CD4-positive, alpha-beta T cell treated with Interleukin-12 subunit alpha and Interleukin-12 subunit beta, for 1 hour (primary cell): ENCODE measurements at places on chromosomes 4 and X.

GRCh38 chr4:11053601-11054220 is 369.1 kb upstream of the CLNK start:
- no peak for DNase-seq

DNA sequence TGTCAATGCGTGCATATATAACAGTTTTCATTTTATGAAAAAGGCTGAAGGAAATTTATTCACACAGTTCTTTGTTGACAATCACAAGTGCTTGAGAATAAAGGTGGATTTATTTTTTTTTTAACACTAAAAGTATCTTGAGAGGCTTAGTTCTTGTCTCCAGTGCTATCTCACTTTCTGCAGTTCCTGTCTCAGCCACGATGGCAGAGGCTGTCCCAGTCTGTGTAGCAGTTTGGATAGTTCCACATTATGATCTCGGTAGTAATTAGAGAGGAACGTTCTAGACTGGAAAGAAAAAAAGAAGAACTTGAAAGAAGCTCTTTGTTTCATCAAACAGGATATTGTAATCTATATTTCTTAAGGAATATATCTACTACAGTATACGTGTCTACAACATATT is 229.0 kb downstream of the UGT8 start:
- DNase-seq = no peak

DNA sequence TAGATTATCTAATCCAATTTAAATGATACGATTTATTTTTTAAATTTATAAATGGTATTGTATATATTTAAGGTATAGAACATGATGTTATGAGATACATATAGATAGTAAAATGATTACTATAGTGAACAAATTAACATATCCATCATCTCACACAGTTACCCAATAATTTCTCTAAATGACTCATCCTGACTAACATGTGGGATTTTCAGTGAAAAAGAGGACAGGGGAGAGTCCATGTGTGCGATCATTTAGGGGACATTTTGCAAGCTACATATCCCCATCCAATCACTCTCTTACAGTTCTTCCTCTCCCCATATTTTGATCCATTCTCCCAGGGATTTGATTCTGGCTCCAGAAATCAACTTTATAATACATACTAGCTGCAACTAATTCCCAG is 88.2 kb downstream of the ABCB7 start:
- no peak for DNase-seq

- DNase-seq = no peak
Measured at GRCh38 chrX:111928456-111928855, 52.5 kb downstream of the TRPC5OS start.

DNA sequence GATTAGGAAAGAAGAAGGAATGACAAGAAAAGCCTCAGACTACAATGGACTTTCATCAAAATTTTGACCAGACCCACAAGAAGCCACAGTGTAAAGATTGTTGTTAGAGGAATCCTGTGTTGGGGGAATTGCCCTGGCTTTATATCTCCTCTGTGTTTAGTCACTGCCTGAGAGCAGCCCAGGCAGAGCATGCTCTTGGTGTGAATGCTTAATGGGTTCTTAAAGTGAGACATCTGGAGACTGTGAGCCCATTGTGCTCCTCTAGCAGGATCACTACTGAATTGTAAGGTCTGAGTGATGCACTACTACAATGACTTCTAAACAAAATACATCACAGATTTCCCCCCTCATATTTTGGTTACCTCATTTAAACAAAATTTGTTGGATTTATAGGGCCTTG is 1860.5 kb upstream of the ADGRL3 start:
- no peak for DNase-seq

DNA sequence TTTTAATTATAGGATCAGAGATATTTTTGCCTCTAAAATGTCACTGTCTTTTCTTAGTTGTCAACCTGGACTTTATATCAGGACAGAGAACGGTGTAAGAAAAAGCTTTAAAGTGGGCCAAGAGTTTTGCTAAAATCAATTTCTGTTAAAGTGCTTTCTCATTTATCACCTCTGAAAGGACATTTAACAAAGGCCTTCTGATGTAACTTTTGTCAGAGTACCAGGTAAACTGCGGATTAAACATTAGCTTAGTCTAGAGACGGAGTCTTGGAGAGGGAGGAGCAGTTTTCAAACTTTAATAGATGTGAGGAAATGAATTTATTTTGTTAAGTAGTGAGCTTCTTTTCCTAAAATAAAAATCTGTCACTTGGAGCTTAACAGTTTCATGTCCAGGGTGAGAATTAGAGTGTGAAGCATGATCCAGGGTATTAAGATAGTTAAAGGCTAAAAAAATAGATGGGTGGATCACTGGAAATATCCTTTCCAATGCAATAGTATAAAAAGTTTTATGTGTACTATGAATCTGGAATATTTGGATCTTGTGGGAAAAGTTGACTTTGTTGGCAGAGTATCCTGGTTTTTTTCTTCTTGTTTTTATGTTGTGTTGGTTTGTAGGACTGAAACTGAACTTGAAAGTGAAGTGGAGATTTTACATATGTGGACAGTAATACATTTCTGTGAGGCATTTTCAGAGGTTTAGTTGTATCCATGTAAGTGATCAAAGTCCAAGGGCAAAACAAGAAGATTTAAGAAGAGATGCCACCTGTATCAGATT is 33.6 kb upstream of the BMPR1B start:
- DNase-seq = no peak

DNA sequence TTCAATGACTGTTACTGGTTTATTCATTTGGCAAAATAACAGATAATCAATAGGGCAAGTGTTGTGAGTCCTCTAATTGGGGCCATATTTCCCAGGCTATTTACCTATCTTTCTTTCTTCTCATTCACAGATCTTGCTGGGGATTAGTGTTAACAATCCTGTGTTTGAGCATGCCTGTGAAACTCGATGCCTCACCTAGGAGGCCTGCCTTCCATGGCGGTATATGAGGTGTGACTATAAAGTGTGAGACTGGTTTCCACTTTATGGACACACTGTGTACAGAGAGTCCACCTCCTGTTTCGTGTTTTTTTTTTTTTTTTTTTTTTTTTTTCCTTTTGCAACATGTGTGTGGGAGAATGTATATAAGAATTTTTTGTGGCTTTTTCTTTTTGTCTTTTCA is 199.3 kb downstream of the BMPR1B start:
- no peak for DNase-seq

- no peak for DNase-seq
Measured at GRCh38 chr4:48067536-48067935, 51.0 kb downstream of the NIPAL1 start.

DNA sequence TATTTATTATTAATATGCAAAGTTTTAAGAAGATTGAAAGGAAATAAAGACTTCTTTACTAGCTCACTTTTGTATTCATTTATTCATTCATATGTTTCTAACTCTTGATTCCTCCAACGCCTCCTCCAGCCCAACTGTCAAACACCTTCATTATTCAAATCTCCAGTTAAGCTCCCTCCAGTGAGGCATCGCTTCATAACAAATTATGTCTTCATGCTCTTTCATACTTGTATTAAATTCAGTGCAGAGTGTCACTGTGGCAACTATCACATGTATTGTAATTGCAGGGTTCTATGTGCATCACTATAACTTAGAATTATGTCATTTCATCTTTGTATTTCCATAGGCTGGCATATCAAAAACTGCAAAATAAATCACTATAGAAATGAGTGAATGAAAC is 1394.2 kb upstream of the PCDH7 start:
- DNase-seq = no peak

DNA sequence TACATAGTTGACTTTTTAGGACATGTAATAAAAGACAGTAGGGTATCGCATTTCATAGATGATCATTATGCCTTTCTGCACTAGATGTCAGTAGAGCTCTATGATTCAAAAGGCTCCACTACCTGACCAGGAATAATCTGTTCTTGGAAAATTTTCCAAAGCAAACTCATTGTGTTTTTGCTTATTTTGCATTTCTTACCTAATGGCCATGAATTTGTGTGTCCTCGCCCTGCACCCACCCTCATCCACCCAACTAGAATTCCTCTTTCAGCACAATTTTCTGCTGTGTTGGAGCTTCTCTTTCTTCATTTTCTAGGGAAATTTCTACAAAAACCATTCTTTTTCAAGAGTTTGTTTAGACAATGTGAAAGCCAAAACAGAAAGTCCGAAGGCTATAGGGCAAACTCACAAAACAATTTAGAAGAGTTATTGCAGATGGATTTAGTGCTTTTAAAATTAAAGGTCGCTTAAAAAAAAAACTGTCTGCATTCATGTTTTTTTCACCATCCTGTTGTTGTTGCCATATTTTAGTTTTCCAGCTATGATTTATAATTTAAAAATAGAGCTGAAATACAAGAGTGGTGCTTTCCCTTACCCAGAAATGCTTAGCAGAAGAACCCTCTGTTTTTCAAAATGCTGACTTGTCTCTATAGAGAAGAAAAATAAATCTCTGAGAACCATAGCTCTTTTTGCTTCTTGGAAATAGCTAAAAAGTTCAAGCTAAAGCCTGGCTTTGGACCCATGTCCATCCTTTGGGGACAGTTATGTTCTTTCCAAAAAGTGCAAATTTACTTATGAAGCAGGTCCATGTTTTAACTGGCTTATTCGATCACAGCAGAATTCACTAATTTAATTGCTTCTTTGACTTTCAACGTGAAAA is 183.7 kb downstream of the SPATA18 start:
- no peak for DNase-seq

- no peak for DNase-seq
Measured at GRCh38 chrX:154040307-154040756, 20.6 kb upstream of the IRAK1 start.

DNA sequence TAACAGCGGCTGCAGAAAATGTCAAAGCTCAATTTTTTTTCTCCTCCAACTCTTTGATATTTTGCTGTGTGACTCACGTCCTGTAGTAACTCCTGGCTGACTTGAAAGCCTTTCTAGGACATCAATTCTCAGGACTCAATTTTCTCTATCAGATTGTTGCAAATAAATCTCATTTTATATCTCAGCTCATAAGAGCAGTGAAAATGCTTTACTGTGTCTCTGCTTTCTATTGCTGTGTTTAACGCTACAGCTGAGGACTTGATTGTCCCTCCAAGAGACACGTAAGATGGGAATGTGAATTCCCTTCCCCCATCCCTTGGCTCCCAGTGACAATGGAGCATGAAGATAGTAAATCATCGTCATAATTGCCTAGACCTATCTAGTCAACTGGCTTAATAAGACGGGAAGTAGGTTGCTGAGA is 20.5 kb upstream of the CBR4 start:
- DNase-seq = no peak

DNA sequence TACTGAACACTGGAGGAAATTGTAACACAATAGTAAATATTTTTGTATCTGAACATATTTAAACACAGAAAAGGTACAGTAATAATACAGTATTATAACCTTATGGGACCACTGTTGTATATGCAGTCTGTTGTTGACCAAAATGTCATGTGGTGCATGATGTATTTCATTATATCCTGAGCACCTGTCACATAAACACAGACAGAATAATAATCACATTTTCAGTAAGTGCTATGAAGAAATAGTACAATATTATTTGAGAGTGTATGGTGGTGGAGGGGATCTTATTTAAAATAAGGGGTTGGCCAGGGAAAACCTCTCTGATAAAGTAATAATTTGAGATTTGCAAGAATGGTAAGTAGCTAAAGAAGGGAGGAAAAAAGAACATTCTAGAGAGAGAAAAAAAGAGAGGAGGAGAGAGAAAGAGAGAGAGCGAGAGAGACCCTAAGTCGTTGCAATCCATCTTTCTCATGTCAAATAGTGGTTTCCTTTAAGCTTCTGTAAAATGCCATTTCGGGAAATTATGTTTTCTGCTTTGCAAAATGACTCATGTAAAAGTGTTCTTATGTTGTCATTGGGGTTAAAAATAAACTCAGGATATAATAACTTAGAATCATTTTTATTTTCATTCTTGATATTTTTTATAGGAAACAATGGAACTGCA is 19.3 kb upstream of the CLNK start:
- DNase-seq = no peak

DNA sequence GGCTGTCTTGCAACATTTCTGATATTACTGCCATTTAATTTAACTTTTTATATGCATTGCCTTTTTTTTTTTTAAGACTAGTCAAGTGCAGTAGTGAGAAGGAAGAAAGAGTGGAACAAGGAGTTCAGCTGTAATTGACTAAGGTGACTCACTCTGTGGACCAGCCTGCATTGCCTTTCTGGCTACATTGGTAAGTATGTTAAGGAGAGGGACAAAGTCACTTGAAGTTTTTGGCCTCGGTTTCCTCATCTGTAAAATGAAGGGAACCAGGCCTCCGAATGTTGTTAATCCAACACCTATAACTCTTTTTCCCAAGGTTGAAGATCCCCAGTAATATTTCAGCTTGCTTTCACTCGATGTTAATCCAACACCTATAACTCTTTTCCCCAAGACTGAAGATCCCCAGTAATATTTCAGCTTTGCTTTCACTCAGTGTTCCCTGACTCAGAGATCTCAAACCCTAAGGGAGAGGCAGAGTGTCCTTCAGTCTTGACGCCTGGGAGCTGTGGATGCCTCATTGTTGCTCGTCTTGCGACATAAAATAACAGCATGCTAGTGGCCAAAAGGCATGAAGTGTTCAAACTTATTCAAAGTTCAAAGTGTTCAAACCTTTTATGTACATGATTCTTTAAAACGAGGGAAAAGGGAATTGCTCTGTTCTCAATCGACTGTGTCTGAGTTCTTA is 102.0 kb downstream of the SORBS2 start:
- DNase-seq = no peak

- DNase-seq = no peak
Measured at GRCh38 chr4:7000421-7001176, 42.6 kb upstream of the TADA2B start.

DNA sequence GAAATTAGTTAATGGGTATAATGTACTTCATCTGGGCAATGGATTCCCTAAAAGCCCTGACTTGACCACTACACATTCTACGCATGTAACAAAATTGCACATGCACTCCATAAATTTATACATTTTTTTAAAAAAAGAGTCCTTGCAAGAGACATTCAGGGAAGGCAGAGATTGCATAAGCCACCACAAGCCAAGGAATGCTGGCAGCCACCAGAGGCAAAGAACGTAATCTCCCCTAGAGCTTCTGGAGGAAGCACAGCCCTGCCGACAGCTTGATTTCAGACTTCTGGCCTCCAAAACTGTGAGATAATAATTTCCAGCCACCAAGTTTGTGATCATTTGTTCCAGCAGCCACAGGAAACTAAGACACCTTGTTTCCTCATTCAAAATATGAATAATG is 185.6 kb upstream of the GALNT7 start:
- no peak for DNase-seq

DNA sequence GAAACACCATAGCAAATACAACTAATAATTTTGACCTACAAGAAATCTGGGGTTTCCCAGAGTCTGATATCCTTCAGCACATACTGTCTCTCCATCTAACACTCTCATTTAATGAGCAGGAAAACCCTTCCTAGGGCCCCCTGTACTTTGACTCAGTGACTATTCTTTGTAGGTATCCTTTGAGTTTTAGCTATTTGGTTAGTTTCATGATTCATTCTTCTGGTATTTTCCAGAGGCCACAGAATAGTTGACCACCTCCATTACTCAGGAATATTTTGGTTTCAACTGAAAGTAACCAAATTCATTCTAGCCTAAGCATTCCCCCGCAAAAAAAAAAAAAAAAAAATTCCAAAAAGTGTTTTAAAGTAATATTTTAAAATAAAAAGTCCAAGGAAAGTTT is 140.0 kb downstream of the IDS start:
- DNase-seq = no peak

GRCh38 chr4:1872870-1873269 is 1.7 kb downstream of the NSD2 start:
- DNase-seq = peak; percentile 26

GRCh38 chr4:35918491-35918977 is 325.8 kb downstream of the ARAP2 start:
- DNase-seq = no peak

- peak; percentile 83 for DNase-seq
Measured at GRCh38 chrX:71622576-71623450, 4.5 kb upstream of the CXCR3 start.
